CD4-positive, alpha-beta T cell treated with Interleukin-2 at 100 ng/mL for 4 hours (primary cell): ENCODE measurements at places on chromosomes 2 and 18.

- no peak for DNase-seq
Measured at GRCh38 chr18:25533218-25533617, 181.3 kb upstream of the ZNF521 start.

DNA sequence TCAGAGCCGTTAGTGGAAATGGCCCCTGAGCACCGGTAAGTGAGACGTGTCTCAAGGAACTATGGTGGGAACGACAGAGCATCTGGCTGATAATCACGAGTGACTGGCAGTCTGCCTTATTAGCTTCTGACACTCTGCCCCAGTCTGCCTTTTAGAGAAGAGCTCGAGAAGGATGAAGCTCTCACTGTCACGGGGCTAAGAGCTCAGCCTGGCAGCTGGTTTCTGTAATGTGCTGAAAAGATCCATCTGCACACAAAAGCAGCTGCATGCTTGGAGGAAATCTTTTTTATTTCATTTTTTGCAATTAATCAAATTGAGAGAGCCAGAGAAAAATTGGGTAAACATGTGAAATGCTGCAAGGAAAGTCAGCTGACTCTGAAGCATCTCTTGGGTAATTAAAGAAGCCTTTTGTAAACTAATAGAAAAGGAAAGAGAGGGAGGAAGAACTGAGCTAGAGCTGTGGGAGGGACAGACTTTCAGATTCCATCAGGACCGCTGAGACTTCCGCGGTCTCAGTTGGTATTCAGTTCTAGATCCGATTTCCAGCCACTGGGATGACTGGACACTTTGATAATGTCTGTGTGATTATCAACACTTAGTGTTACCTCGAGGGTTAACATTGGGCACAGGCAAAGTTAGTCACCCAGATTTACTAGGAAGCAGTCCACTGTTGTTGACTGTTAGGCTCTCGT is 24.4 kb downstream of the MBP start:
- DNase-seq, result peak; percentile 36

DNA sequence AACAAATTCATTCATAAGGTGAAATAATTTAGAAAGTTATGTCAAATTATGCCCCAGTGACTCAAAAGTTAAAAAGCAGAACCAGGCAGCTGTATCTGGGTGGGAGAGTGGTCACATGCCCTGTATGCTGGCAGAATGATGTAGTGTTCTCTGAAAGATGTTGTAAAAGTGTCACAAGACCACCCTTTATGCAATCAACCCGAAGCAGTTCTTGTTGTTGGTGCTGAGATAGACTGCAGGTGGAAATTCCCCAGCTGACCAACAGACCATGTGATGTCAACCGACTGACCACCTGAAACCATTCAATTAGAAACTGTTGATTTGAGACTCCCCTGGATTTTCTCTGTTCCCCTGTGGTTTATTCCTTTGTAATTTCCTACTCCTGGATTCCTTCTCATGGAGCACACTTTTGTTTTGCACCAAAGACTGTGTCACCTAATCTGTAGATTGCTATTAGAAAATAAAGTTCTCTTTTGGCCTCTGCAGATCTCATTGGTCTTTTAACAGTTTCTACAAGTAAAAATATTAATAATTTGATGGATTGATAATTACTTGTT is 1341.3 kb upstream of the LRRTM1 start:
- DNase-seq, result no peak

GRCh38 chr18:12057419-12058039 is 36.1 kb upstream of the ANKRD62 start:
- DNase-seq, result no peak

DNA sequence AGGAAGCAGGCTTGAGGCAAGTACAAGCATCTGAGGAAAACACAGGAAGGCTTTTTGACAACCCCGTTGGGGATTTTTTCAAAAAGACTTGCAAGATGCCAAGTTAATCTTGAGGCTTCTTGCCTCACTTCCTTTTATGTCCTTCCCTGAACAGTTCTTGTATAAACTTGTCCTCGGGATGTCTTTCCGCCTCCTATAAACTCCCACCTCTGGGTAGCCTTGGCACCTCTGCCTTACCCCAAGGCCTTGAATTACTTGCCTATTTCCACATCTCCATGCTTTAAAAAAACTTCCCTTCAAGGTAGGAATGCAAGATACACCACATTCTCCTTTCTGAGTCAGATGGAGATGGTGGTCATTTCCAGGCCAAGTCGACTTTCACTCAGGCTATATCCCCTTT is 106.4 kb upstream of the RBBP8 start:
- no peak for DNase-seq

DNA sequence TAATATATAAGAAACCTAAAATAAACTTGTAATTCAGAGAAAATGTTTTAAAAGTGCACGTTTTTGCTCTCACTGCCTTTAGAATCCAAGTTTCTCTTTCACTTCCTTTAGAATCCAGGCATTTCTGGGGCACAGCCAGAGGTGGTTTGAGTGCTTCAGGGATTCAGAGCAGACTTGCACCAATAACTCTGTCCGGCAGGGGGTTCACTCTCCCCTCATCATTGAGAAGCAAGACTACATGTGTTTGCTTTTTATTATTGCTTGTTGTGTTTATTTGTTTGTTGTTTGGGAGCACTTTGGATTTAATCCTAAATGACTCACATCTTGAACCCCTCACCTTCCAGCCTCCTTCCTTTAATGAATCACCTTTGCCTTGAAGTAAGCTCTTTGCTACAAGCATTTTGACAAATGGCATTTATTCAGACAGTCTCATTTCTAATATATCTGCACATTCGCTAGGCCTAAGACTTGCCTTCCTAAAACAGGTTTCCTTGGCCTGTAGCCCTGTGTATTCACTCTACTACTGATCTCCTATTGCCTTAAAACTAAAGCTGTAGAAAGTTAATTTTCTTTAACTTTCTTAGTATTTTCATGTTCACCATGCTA is 233.5 kb upstream of the ATP5MC3 start:
- DNase-seq, result no peak
